Fibroblast of skin of left biceps (primary cell): ENCODE measurements at places on chromosomes 1 and 21.

DNA sequence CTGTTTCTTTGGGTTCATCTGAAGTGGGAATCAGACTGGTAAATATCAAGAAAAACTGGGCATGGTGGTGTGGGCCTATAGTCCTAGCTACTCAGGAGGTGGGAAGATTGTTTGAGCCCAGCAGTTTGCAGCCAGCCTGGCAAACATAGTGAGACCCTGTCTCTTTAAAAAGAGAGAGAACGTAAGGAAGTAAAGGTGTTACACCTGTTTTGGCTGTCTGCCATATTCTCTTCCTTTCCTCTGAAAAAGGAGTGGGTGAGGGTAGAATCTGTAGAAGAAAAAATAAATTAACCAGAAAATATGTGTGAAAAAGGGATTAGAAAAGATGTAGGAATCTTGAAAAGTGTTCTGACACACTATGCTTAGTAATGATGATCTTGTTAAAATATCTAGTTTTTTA is 20.0 kb downstream of the AHCYL1 start:
- DNase-seq = no peak

GRCh38 chr21:32132881-32133280 is 146.0 kb downstream of the MIS18A start:
- DNase-seq = no peak

- no peak for DNase-seq
These were observed 60.4 kb downstream of the LEPR start for GRCh38 chr1:65480684-65481405.

- no peak for DNase-seq
These were observed 88.4 kb downstream of the OLFML2B start for GRCh38 chr1:161935264-161935663.

DNA sequence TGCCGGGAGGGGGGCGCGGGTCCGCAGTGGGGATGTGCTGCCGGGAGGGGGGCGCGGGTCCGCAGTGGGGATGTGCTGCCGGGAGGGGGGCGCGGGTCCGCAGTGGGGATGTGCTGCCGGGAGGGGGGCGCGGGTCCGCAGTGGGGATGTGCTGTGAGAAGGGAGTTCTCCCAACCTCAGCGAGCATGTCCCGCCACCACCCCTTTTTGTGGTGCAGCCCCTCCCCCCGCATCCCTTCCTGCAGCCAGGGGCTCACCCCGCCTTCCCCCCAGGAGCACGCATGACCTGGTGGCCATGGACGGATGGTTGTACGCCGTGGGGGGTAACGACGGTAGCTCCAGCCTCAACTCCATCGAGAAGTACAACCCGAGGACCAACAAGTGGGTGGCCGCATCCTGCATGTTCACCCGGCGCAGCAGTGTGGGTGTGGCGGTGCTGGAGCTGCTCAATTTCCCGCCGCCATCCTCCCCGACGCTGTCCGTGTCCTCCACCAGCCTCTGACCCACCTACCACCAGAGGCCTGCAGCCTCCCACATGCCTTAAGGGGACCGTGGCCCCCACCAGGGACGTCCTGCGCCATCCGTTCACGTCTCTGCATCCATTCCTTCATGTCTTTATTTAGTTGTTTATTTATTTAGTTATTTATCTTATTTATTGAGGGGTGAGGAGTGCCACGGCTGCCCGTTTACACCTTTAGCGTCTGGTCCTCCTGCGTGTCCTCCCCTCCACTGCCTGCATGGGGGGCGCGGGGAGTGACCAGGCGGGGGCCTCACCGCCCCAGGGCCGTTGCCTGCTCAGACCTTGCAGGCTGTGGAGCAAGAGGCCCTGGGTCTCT is 1.4 kb upstream of the PLEKHN1 start:
- no peak for DNase-seq
